ENCODE measurements at places on chromosomes 4 and X.

DNA sequence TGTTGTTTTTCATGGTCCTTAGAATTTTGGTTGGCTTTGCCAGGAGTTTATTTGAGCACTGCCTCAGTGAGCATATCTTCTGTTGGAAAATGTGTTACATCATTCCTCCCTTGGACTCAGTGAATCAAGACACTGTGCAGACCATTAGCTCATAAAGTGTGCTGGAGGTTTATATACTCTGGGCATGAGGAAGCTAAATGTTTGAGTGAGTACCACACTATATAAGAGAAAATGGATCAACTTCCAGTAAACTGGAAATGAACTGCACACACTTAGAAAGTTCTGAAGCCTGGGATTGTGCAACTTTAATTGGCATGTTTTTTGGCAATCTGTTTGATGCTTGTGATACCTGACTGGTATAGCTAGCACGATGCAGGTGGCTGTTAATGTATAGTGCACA, 75.9 kb downstream of the LIMCH1 start:
- peaks cover 23% of the 10 kb centered on the region for H3K4me1 ChIP-seq
- H3K27me3 ChIP-seq, result no peaks in the 10 kb centered on the region
- DNase-seq, result no peak
- H3K36me3 ChIP-seq, result no peaks in the 10 kb centered on the region
- no peak overlapping the region for H3K27ac ChIP-seq

- no peaks in the 10 kb centered on the region for H3K27me3 ChIP-seq
- no peak overlapping the region for H3K4me3 ChIP-seq
- no peaks in the 10 kb centered on the region for H3K4me1 ChIP-seq
- no peaks in the 10 kb centered on the region for H3K36me3 ChIP-seq
Observed at GRCh38 chrX:110877326-110877725, 81.7 kb upstream of the CHRDL1 start.

DNA sequence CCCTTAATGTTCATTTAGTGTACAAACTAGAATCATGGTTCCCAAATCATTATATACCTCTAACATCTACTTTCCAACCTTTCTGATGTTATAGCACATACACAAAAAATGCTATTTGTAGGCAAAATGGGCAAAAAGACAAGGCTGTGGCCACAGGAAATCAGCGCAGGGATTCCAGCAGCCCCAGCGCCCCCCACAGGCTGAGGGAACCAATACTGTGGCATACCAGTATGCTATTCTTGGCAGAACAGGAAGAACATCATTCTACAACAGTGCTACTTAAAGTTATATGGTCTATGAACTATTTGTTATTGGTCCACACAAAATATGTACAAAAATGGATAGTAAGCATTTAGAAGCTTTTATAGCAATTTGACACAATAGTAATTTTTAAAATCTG, 25.3 kb downstream of the STEEP1 start:
- H3K4me1 ChIP-seq, result no peaks in the 10 kb centered on the region
- no peaks in the 10 kb centered on the region for H3K27me3 ChIP-seq
- no peak overlapping the region for H3K27ac ChIP-seq
- no peak overlapping the region for H3K4me3 ChIP-seq
- DNase-seq, result no peak

DNA sequence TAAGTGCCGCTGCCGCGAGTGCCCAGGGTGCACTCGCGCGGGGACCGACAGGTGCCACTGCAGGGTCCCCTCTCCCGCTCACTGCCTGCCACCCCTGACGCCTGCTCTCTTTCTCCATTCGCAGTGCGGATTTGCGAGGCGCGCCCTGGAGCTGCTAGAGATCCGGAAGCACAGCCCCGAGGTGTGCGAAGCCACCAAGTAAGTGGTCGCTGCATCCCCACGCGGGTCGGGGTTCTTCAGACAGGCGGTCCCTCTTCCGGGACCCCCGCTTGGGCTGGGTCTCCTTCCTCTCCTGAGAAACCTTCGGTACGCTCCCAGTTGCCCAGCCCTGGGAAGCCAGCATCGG, 547 bp downstream of the GUCY1A1 start:
- no peaks in the 10 kb centered on the region for H3K36me3 ChIP-seq
- DNase-seq, result no peak
- peaks cover 4% of the 10 kb centered on the region for H3K4me1 ChIP-seq
- H3K27ac ChIP-seq, result peak overlapping the region; percentile 94

DNA sequence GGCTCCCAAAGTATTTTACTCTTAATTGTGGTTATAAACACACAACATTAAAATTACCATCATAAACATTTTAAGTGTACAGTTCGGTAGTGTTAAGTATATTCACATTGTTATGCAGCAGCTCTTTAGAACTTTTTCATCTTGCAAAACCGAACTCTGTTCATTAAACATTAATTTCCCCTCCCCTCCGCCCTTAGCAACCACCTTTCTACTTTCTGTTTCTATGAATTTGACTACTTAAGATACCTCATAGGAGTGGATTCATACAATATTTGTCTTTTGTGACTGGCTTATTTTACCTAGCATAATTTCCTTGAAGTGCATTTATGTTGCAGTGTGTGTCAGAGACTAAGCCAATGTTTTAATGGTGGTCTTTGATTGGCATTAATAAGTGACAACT, 32.6 kb downstream of the IL13RA1 start:
- no peaks in the 10 kb centered on the region for H3K27me3 ChIP-seq
- no peaks in the 10 kb centered on the region for H3K36me3 ChIP-seq
- no peak overlapping the region for H3K4me3 ChIP-seq
- H3K4me1 ChIP-seq, result no peaks in the 10 kb centered on the region
- DNase-seq, result no peak

DNA sequence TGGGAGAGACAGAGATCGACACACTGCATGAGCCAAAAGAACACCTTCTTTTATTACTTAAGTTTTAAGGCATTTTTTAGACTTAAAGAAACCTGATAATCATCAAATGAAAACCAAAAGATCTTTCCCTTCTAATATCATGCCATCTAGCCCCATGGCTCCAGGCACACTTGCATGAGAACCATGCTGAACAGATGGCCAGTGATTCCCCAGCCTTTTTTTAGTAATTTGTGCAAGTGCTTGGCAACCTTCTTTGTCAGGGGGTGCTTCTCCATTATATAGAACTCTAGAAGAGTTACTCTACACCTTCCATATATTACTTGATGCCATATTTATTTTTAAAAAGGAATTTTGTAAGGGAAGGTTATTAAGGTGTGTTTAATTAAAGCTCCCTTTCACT, 182.2 kb upstream of the TEX13C start:
- no peaks in the 10 kb centered on the region for H3K36me3 ChIP-seq
- no peak overlapping the region for H3K27ac ChIP-seq
- DNase-seq, result no peak
- H3K4me1 ChIP-seq, result no peaks in the 10 kb centered on the region
- H3K27me3 ChIP-seq, result no peaks in the 10 kb centered on the region

DNA sequence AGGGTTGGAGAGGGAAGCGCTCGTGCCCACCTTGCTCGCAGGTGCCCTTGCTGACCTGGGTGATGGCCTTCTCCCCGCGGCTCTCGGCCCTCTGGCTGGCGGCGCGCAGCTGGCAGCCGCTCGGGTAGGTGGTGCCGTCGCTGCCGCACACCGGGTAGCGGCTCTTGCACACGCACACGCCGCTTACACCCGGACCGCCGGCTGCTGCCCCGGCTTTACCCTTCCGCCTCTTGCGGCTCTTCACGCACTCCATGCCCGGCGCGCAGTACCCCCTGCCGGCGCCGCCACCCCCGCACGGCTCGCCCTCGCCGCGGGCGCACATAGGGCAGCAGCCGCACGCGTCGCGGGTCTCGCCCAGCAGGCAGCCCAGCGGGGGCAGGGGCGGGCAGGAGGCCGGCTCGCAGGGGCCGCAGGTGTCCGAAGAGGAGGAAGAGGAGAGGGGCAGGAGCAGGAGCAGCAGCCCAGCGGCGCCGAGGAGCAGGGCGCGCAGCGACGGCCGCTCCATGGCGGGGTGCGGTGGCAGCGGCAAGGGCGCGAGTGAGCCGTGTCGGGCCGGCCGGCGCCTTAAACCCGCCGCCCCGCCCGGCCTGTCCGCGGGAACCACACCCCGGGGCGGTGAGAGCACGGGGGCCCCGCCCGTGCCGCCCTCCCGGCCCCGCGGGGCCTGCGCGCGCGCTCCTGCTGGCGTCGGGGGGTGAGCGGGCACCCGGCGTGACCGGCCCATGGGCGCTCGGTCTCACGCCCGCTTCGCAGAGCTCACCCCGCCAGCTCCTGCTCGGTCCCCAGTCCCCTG, at the start of gene IGFBP7:
IGFBP7 (minus strand) TSS at position 539 of the 793 bp plus-strand sequence; CDS start at position 505, 34 bp downstream.
- no peaks in the 10 kb centered on the region for H3K36me3 ChIP-seq
- no peak for DNase-seq
- peak within 1 kb of the TSS; percentile 95 for H3K27ac ChIP-seq
- H3K27me3 ChIP-seq, result no peaks in the 10 kb centered on the region
- peaks cover 1% of the 10 kb centered on the region for H3K4me1 ChIP-seq
